Melanocyte of skin (primary cell): ENCODE measurements at places on chromosomes 13 and 19. TPM values are rescaled to one million over a fixed set of nuclear protein-coding genes. Genes with fewer than 3 reads are reported as not detected.

Gene WASF3
- 12.0 and 16.0 TPM in 2 replicates for total RNA-seq

Gene ANGPTL8
- not detected in 2 replicates for total RNA-seq

Gene ZNF536
- total RNA-seq: 4.1 and 5.1 TPM in 2 replicates

Gene GDF15
- 57.8 and 188 TPM in 2 replicates for total RNA-seq

Gene HS6ST3
- total RNA-seq: not detected in 2 replicates

Gene ZNF560
- 0.73 TPM in 1 of 2 replicates, not detected in the other for total RNA-seq

Gene MAG
- total RNA-seq: not detected in 2 replicates

Gene BSG
- total RNA-seq: 345 and 391 TPM in 2 replicates

Gene KASH5
- total RNA-seq: not detected in 2 replicates

Gene HSH2D
- not detected in 2 replicates for total RNA-seq
